Fibroblast of mammary gland (primary cell): ENCODE measurements at places on chromosomes 11 and 22.
A peak's percentile ranks its signal among the peaks of the same experiment; 100 is the strongest.

DNA sequence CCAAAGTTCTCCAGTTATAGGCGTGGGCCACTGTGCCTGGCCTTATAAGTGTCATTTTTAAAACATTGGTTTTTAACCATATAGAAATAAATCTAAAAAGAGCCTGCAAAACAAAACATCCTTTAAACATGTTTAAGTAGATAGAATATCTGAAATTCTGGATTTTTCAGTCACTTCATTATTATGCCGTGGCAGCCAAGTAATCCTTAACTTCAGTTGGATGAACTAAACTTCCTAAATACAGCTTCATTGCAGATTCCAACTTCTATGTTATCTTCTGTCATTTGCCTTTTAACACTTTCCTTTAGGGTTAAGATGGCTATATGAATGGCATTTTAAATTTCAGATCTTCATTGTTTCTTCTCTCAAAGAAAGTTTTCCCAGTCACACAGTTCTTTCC lies 291.4 kb downstream of the TMEM135 start:
- no peak for DNase-seq

DNA sequence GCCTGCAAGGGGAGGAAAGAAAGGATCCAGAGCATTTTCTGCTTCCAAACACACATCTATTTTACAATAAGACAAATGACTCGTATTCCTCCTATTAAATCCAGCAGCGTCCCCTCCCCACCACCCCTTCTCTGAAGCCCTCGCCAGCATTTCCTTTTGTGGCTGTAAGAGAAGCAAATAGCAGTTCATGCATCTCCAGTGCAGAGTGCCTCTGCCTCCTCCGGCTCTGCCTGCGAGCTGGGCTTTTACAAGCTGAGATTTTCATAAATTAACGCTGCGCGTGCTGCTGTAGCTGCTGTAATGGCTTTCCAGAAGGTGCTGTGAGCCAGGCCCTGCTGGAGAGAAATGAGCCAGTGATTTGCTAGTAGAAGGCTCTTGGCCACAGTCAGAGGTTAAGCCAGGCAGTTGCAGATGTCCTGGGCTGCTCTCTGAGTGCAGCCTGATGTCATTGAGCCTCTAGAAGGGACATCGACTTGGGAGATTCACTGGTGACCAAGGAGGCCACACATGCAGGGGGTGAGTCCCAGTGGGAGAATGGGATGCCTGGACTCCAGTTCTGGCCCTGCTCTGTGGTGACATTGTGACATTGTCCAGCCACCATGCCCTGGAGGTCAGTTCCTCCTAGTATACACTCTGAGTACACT lies 134.5 kb upstream of the NAV2 start:
- peak; percentile 64 for DNase-seq

DNA sequence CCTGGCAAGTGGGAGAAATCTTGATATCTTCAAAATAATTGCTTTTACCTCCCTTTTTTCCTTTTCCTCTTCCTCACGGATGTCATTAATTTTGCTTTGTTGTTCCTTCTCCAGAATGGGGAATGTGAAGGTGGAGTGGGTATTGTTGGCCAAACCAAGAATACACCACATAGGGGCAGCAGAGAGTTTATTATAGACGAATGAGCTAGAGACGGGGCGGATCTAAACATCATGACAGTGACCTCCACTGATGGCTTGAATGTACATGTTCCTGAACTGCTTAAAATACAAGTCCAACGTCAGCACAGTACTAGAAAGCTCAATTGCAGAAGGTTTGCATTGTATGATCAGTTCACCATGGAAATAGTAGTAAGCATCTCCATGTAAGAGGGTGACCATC lies 122.3 kb upstream of the SNX19 start:
- DNase-seq, result peak; percentile 28

DNA sequence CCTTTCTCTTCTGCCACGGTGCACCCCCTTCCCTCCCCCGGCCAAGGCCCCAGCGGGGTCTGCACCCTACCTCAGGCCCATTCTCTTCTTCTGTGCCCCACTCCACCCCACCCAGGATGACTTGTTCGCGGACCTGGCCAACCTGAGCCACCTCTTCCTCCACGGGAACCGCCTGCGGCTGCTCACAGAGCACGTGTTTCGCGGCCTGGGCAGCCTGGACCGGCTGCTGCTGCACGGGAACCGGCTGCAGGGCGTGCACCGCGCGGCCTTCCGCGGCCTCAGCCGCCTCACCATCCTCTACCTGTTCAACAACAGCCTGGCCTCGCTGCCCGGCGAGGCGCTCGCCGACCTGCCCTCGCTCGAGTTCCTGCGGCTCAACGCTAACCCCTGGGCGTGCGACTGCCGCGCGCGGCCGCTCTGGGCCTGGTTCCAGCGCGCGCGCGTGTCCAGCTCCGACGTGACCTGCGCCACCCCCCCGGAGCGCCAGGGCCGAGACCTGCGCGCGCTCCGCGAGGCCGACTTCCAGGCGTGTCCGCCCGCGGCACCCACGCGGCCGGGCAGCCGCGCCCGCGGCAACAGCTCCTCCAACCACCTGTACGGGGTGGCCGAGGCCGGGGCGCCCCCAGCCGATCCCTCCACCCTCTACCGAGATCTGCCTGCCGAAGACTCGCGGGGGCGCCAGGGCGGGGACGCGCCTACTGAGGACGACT lies 15.9 kb downstream of the RTN4RL2 start:
- no peak for DNase-seq

GRCh38 chr11:64323373-64323772 lies 5.5 kb downstream of the PRDX5 start:
- no peak for DNase-seq

GRCh38 chr22:39349506-39349966 lies 255 bp upstream of the SYNGR1 start:
- DNase-seq, result no peak

DNA sequence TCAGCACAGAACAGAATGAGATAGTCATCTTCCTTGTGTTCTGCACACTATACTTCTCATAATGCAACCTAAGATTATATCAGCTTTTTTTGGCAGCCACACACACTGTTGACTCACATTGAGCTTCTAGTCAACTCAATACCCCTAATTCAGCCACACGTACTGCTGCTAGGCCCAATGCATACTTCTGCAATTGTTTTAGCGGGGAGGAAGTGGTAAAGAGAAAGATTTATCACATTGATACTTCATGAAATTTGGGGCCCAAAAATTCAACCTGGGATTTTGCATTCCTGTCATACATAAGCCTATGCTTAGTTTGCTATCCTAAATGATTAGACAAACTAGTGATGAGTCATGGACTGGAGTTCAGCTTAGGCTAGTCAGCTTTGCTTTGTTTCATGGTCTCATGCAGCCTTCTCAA lies 8.6 kb upstream of the UPB1 start:
- peak; percentile 71 for DNase-seq

DNA sequence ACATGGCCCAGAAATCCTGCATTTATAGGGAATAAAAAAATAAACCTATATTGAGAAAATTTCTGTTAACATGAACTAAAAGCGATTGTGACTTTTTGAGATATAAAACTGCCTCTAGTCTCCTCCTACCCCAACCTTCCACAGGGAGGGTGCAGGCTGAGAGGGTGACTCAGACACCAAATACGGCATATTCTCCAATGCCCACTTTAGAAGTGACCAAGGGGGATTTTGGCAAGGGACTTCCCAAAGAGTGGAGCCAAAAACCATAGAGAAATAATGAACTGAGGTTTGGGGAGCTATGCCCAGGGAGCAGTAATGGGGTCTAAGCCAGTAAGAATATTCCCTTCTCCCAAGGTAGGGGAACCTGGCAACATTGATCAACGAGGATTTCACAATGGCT lies 124.9 kb upstream of the ZC3H12C start:
- no peak for DNase-seq

DNA sequence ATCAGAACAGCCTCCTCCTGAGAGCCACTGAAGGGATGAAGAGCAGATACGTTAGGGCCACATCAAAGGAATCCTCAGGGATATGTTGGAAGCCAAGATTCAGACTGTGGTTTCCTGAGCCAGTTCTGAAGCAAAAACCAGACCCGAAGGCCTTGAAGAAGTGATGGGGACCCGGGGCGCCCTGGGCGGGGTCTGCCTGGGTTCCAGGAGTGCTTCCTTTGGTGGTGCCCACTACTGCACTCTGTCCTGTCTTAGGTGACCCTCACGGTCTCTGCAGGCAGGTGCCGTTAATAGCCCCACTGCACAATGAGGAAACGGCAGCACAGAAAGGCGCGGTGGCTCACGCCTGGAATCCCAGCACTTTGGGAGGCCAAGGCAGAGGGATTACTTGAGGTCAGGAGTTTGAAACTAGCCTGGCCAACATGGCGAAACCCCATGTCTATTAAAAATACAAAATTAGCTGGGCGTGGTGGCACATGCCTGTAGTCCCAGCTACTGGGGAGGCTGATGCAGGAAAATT lies 12.9 kb upstream of the SH3BP1 start:
- DNase-seq, result no peak

DNA sequence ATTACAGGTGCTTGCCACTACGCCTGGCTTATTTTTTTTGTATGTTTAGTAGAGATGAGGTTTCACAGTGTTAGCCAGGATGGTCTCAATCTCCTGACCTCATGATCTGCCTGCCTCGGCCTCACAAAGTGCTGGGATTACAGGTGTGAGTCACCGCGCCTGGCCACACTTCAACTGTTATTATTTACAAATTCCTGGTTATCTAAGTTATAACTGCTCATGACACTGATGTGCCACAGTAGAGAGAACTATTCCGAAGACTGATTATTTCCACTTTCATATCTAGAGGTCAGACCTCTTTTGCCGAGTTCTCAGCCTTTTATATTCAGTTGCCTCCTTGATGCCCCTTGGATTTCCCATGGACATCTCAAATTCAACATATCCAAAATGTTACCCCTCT lies 3.9 kb upstream of the NUP160 start:
- DNase-seq, result no peak

GRCh38 chr11:17152306-17152705 lies 55.5 kb downstream of the PIK3C2A start:
- no peak for DNase-seq

DNA sequence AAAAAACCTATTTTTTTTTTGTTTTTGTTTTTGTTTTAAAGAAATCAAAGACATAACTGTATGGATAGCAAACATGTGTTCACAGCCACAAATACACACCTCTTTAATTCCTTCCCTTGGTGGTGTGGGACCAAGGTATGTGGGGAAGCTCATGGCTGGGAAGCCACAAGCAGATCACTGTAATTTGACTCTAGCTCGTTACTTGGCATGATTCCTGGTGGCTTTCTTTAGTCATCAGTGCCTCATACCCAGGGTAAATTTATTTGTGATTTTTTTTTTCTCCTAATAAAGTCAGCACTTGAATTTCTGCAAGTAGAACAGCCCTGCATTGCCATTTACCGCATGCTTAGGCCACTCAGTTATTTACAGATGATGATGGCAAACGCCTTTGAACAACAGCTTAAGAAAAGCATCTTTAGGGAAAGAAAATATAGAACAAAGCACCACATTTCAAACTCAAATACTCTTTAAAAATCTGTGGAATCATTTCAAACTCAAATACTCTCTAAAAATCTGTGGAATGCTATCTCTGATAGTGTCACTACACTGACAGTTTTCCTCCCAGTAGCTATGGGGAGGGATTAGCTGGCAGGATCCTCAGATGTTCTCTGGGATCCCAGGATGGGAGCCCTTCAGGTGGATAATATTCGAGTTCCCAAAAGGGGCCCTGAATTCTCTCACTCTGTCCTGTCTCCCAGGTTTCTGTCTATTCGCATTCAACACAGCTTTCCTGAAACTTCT lies 687.2 kb downstream of the OPCML start:
- peak; percentile 33 for DNase-seq

GRCh38 chr22:39723899-39724351 lies 153.4 kb downstream of the CACNA1I start:
- DNase-seq, result peak; percentile 32

- no peak for DNase-seq
Measured at GRCh38 chr22:41905411-41906202, 9.3 kb downstream of the SHISA8 start.

DNA sequence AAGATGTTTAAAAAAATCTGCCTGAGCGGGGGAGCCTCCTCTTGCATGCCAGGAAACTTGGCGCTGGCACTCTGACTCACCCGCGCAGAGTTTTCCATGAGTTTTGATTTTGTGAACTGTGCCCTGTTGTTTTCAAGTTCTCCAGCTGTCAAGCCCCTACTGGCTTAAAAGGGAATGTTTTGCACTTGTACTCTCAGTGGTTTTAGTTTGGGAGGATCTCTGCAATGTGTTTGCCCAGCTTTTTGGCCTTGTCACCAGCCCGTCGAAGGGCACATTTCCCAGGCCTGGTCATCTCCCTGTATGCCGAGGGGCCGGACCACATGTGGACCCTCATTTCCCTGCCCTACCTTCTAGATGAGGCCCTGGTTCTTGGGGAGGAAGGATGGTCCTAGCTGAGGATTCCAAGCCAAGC lies 12.2 kb downstream of the MRGPRF start:
- DNase-seq, result peak; percentile 82

- no peak for DNase-seq
Measured at GRCh38 chr11:117565709-117566108, 231.3 kb downstream of the DSCAML1 start.

DNA sequence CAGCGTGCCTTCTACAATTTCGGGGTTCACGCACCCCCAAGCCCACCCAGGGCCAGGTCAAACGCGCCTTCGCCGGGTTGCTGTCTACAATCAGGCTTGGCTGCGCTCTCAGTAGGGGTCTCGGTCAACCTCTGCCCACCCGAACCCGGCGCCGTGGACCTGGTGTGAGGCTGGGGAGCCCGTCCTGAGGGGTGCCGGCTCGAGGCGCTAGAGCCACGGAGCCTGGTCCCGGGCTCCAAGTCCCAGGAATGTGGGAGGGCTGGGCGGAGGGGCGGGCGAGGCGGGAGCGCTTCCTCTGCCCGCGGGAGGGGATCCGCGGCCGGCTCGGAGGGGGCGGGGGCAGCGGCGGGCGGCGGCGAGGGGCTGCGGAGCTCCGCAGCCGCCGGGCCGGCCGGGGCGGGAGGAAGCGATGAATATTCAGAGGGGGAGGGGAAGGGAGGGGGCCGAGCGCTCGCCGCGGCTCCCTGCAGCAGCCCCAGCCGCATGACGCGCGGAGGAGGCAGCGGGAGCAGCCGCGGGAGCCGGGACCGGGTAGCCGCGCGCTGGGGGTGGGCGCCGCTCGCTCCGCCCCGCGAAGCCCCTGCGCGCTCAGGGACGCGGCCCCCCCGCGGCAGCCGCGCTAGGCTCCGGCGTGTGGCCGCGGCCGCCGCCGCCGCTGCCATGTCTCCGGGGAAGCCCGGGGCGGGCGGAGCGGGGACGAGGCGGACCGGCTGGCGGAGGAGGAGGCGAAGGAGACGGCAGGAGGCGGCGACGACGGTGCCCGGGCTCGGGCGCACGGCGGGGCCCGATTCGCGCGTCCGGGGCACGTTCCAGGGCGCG lies at the start of gene PTPRJ:
PTPRJ (plus strand) TSS at position 472 of the 819 bp plus-strand sequence. CDS start 354 bp downstream, outside the sequence.
- no peak for DNase-seq

DNA sequence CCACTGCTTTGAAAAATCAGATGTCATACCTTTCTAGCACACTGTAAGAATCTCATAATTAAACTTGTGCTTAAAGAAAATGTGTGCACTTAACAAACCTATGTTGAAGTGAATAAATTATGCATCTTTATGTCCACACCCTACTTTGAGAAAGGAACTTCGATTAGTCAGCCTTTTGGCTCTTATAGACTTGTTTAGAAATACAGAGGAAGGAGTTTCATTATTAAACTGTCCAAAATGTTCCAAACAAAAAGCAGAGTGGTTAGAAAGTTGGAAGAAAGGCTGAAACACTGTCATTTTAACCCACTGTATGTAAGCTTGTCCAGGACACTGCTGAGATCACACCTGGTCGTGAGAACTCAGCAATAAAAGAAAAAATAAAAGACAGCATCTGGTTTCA lies 863.2 kb upstream of the CHORDC1 start:
- peak; percentile 42 for DNase-seq

GRCh38 chr11:79485694-79486093 lies 44.9 kb upstream of the TENM4 start:
- no peak for DNase-seq

- no peak for DNase-seq
Measured at GRCh38 chr11:46452918-46453517, 61.4 kb upstream of the CHRM4 start.

- DNase-seq, result no peak
Measured at GRCh38 chr11:35148163-35148837, 9.3 kb downstream of the CD44 start.
